Regular cardiac myocyte (primary cell): ENCODE measurements at places on chromosomes 1 and 21. TPM values are rescaled to one million over a fixed set of nuclear protein-coding genes. Genes with fewer than 3 reads are reported as not detected.

PRR9 gene
- not detected in 2 replicates for total RNA-seq

ATP6V1G3 gene
- not detected in 2 replicates for total RNA-seq

LCE1B gene
- total RNA-seq = not detected in 2 replicates

SAMSN1 gene
- not detected in 2 replicates for total RNA-seq

OR2L8 gene
- total RNA-seq = not detected in 2 replicates

PEF1 gene
- total RNA-seq = 84.3 and 100 TPM in 2 replicates

SYT2 gene
- under 0.01 TPM in 1 of 2 replicates, not detected in the other for total RNA-seq

GRHL3 gene
- total RNA-seq = under 0.01 and 0.38 TPM in 2 replicates

LAMC1 gene
- 808 and 1,362 TPM in 2 replicates for total RNA-seq

TSACC gene
- 0.28 TPM in 1 of 2 replicates, not detected in the other for total RNA-seq

LRRC7 gene
- total RNA-seq = under 0.01 TPM in 2 replicates
